ENCODE measurements at places on chromosomes 2 and 18.

DNA sequence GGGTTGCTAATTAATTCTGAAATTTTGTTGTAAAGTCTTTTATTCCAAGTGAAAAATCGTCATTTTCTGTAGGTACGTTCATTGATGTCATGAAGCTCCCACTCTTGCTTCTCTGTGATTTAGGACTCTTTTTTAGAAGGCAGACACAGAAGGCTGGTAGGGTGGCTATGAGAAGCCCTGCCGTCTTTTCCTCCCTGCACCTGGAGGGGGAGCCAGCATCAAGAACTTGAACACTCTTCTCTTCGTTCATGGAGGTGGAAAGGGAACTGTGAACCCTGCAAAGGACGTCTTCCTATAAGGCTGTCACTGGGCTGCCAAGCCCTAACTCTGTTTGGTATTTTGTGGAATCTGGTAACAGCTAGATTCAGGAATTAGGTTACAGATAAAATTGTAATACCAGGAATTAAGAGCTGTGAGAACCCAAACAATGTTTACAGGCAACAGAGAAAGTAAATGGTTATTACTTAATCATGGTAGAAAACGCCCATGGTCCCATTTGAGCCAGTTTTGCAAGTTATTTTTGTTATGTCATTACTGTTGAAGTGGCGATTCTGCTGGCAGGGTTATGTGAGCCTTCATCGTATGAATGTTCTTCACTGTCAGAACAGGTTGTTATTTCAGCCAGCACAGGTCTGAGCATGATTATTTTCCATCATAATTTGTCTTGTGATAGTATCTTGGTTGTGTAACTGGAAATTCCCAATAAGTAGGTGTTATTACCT is 112.2 kb downstream of the OSBPL6 start:
- DNase-seq, result peak; percentile 68

- DNase-seq, result no peak
Measured at GRCh38 chr2:158967114-158967730, 1.2 kb upstream of the TANC1 start.

GRCh38 chr2:219997341-219997851 is 370.0 kb downstream of the SLC4A3 start:
- peak; percentile 7 for DNase-seq

DNA sequence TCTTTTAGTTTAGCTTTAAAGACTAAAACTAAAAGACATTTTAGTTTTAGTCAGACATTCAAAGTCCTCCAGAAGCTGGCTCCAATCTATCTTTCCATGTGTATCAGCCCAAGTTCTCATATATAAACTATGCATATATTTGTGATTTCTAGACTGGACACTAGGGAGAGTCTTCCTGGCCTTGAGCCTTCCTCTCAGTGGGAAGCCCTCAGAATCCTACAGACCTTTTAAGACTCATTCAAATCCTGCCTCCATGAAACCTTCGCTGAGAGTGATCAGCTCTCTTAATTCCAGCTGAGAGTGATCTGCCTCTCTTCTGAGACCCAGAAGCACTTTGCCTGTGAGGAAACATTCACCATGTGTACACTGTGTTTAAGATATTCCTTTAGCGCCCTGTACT is 452.7 kb downstream of the TGIF1 start:
- DNase-seq, result no peak

- no peak for DNase-seq
Measured at GRCh38 chr2:65700720-65701119, 268.3 kb upstream of the SPRED2 start.

- no peak for DNase-seq
Measured at GRCh38 chr2:65429786-65430602, 2.4 kb downstream of the SPRED2 start.

GRCh38 chr18:32019251-32019948 is 775 bp downstream of the RNF125 start:
- DNase-seq, result peak; percentile 52
